Stimulated activated CD8-positive, alpha-beta memory T cell treated with anti-CD3 and anti-CD28 coated beads, Interleukin-2, amount 100 ng/mL, for 1 hour (primary cell): ENCODE measurements at places on chromosomes 3 and 15.

DNA sequence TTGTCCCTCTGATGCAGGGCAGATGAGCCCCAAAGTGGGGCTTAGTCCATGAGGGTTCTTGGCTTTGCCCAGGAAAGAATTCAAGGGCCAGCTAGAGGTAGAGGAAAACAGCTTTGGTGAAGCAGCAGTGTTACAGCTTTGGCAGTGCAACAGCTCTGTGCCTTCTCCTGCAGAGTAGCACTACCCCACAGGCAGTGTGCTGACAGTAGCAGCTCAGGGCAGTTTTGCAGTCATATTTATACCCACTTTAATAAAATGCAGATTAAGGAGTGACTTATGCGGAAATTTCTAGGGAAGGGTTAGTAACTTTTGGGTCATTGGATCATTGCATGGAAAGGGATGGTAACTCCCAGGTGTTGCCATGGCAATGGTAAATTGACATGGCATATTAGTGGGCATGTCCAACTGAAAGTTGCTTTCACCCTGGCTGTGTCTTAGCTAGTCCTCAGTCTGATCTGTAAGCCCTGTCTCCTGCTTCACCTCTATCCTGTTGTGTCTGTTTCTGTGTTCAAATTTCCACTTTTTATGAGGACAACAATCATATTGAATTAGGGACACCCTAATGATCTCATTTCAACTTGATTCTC, 241.3 kb upstream of the C2CD4B start:
- DNase-seq, result no peak

DNA sequence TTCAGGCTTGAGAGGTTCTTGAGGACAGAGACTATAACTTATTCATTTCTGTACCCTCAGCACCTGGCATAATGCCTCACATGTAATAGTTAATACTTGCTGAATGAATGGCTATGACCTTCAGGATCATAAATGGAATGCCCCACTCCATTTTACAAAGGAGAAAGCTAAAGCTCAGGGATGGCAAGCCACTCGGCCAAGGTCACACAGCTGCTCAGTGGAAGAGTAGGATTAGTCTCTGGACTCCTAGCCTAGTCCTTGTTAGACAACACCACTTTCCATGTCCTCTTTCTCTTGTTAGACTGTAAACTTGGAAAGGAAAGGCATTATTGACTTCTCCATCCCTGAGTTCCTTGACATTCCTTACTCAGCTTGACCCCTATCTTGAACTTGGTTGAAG, 3.2 kb upstream of the ALPK3 start:
- DNase-seq, result no peak

DNA sequence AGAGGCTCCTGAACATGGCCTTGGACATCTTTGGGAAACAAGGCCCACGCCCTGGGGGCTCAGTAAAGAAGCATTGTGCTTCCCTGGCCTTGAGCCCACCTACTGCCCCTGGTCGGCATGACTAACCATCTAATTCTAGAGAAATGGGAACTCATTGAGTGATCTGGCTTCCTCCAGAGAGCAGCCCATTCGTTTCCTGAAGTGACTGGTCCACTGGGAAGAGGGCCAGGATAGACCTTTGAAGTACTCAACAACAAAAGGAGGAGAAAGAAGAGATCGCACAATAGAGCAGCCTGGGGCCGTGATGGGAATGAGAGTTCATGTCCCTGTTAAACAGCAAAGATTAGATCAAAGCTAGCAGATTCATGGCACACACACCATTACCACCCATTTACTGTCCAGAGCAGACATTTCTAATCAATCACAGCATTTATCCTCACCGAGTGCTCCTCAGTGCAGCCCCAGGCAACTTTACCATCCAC, 514.4 kb upstream of the PROK2 start:
- no peak for DNase-seq

- no peak for DNase-seq
Observed at GRCh38 chr3:171976526-171976925, 62.9 kb upstream of the FNDC3B start.

DNA sequence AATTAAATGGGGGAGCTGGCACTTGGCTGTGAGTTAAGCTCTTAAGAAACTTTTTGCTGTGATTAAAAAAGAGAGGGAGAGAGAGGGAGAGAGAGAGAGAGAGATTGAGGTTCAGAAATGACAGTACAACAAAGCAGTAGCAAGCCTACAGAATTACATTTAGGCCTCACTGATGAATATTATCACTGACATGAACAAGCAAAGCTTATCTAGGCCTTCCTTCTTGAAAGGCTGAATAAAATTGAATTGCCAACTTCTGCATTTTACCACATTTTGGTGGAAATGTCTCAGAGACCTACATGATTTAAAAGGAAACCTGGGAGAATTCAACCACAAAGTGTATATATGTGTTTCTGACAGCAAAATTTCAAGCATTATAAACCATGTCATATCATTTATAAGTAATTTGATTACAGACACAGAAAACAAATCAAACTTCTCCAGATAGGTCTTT, 530.8 kb downstream of the SOX2 start:
- DNase-seq, result no peak

DNA sequence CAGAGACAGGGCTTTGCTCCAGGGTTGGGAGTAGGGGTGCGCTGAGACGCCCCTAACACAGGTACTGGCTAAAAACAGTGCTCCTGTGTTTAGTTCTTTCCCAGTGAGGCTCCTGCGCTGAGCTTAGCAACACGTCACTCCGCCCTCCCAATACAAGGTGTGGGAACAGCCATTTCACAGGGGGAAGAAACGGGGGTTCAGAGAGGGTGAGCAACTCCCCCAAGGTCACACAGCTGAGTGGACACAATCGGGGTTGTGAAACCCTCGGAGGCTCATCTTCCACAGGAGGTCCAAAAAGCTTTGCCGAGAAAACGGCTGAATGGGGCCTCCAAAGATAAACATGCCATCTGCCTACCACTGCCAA, 628 bp downstream of the PRRT3 start:
- DNase-seq, result no peak

GRCh38 chr3:73364517-73364916, 260.2 kb downstream of the PDZRN3 start:
- no peak for DNase-seq

GRCh38 chr3:50365080-50365841, 5.9 kb upstream of the TMEM115 start:
- DNase-seq, result peak; percentile 83

GRCh38 chr3:100103558-100104441, 10.5 kb downstream of the FILIP1L start:
- DNase-seq, result no peak

DNA sequence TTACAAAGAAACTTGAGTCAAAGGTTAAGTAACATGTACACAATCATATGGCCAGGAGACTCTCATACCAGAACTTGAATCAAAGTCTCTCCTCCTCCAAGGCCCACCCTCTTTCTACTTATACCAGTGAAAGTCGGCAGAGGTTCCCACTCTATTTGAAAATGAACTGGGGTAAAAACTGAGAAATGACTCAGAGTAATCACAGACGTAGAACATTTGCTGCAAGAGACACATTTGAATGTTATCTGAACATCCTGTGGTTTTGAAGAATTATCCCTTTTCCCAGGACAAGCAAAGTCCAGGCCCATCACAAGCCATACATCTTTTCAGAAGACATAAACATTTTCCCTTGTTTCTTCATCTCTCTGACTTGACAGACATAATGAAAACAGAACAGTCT, 55.8 kb downstream of the SHOX2 start:
- no peak for DNase-seq

GRCh38 chr3:25266677-25267076, 161.4 kb upstream of the RARB start:
- no peak for DNase-seq

GRCh38 chr3:139121513-139122220, 77.0 kb upstream of the PRR23C start:
- no peak for DNase-seq

DNA sequence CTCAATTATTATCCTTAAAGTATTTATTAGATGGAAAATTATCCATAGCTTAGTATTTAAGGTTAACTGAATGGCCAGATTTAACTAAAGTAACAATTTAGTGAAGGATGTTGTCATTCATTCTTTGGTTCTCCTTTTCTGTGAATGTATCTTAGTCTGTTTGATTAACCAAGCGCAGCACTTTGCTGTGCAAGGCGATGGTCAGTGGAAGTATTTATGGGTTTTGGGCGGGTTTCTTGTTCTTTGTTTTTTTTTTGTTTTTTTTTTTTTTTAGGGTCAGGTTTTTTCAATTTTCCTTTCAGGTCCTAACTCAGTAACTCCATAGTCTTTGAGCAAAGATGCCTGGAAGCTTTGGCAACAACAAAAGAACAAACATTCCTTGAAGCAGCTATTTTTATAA, 328.8 kb downstream of the PTPRG start:
- no peak for DNase-seq

- DNase-seq, result no peak
Observed at GRCh38 chr3:188720636-188721035, 451.1 kb upstream of the TPRG1 start.

DNA sequence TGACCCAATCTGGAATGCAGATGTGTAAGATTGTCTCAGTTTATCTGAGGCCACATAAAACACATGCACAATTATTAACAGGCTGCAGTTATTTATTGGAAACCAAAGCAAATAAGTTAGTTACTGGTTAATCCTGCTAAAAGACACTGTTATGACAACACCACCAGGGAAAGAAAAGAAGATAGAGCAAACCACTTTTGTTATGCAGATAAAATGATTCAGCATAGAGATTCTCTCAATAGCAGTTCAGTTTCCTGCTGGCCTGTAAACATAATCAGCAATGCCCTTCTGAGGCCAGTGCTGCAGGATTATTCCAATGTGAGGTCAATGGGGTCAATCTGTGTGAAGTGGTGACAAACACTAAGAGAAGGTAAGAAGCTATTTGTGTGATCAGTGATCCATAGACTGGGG, 244.4 kb downstream of the ZBTB20 start:
- no peak for DNase-seq

DNA sequence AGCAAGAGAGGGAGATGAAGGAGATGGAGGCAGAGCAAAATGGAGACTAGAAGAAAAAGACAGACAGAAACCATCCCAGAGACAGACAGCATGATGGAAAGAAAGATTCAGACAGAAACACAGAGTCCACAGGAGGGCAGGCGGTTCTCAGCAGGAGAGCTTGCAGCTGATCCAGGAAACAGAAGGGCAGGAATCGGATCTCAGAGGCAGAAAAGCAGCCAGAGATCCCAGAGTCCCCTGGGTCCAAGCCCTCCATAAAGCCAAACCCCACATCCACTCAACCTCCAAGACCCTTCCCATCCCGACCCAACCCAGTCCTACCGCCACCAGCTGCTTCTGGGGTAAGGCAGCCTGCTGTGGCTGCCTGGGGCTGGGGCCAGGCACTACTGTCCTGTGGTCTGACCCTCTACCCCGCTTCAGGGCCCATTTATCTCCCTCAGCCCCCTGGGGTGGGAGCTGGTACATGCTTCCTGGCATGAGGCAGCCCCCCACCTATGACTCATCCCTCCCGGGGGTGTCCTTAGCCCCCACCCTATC, at the start of gene UCN2:
Gene UCN2 (minus strand): TSS at position 400 of the 537 bp plus-strand sequence. CDS start 657 bp downstream, outside the sequence.
- DNase-seq, result no peak

DNA sequence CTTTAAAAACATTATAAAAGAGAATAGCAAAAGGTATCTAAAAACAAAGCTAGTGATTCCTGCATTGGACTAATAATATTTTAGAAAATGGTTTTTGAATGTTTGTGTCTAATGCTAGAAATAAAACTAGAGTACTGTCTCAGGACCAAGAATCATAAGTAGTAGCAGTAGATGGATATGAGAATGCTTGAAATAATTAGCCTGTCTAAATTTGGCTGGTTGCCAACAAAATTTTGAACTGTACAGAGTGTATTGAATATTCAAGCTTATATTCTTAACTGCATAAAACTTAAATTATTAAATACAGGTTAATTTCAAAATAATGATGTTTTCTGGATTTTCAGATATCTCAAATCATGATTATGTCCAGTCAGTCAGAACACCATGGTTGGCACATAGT, 14.0 kb downstream of the ABHD5 start:
- DNase-seq, result no peak

- DNase-seq, result no peak
Observed at GRCh38 chr3:149385617-149386298, 8.3 kb upstream of the TM4SF1 start.

DNA sequence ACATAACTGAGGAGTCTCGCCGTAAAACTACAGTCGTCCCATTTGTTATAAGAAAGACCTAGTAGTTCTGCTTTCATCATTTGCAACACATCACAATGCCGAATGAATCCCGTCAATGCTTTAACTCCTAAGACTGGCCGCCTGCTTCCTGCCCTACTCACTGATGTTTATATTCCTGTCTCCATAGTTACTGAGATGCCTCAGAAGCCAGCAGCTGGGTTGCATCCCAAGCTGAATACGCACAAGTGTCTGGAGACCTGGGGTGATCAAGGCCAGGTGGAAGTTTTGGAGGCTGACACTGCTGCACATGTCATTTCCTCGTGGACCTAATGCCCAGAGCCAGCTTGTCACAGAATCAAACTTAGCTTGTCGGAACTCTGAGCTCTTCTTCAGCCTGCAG, 95.2 kb upstream of the UBE2E1 start:
- DNase-seq, result no peak

GRCh38 chr3:171317171-171317570, 143.0 kb downstream of the TNIK start:
- DNase-seq, result no peak

- DNase-seq, result no peak
Observed at GRCh38 chr15:53378096-53378800, 381.2 kb downstream of the WDR72 start.

DNA sequence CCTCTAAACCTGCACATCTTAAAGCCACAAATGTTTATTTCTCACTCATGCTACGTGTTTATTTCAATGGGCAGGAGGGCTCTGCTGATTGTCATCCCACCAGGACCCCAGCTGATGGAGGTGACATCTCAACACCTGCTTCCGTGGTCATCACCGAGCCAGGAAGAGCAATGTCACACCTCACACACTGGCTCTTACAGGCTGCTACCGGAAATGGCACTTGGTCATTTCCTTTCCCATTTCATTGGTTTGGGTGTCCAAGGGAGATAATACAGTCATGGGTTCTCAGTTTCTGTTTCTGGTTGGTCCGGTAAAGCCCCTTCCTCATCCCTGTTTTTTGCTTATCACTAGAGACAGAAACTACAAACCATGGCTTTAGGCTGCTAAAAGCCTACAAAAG, 41.9 kb downstream of the ABHD2 start:
- DNase-seq, result peak; percentile 24

DNA sequence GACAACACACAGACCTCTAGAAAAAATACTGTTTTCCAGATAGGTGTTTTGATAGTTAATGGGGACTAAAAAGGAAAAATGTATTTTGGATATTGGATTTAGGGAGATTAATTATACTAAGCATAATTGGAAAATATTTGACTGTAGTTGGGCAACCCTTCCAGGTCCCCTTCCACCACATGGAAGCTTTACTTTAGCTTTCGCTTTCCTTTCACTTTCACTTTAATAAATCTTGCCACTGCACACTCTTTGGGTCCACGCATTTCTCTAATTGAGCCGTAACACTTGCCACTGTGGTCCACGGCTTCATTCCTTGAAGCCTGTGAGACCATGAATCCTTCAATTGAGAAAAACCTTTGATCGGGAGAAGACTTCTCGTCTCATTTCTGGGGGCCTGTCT, 15.5 kb downstream of the GLDN start:
- no peak for DNase-seq

DNA sequence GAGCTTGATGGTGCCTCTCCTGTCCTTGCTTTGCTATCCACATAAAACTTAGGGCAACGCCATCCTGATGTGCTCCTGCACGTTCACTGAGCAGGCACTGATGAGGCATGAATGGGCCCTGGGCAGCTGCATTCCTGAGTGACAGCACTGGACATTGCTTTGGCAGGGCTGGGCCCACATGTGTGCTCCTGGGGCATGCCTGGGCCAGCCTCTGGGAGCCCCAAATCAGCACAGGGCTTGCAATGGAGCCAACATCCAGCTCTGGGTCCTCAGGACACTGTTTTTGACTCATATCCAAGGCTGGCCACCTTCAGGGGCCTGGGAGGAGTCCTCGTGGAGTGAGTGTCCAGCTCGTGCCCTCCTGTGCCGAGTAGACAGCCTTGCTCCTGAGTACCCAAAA, 5.9 kb upstream of the TKT start:
- no peak for DNase-seq
